ENCODE measurements at places on chromosomes 7 and 10.

- DNase-seq = no peak
Measured at GRCh38 chr7:4798706-4799235, 23.3 kb downstream of the AP5Z1 start.

GRCh38 chr10:63323701-63324494, 141.9 kb downstream of the JMJD1C start:
- DNase-seq = no peak

GRCh38 chr10:5719546-5719945, 34.9 kb downstream of the TASOR2 start:
- no peak for DNase-seq

GRCh38 chr10:131573707-131574106, 262.2 kb upstream of the TCERG1L start:
- no peak for DNase-seq

GRCh38 chr10:878895-879294, 52.6 kb downstream of the LARP4B start:
- DNase-seq = no peak
